Nephron progenitor cell (in vitro differentiated cells): ENCODE measurements at places on chromosomes 7 and 10.

- no peak for DNase-seq
Observed at GRCh38 chr10:37490266-37490665, 364.9 kb downstream of the ANKRD30A start.

- DNase-seq, result no peak
Observed at GRCh38 chr7:5629941-5630340, 151.5 kb downstream of the RNF216 start.

DNA sequence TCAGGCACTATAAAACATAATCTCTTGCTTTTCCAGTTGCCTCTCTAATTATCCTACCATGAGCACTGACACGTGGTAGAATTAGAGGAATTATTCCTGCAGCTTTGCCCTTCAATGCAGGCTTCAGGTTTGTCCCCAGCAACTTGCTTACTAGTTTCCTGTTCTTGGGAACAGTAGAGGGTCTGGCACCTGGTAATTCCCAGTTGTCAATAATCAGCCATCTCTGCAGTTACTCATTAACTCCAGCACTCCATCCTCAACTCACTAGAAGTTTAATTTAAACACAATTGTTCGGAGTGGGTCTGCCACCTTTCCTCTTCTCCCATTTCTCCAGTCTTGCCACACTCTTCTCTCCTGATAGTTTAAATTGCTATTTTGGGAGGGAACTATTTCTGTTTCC, 324.3 kb upstream of the KIAA1217 start:
- no peak for DNase-seq

DNA sequence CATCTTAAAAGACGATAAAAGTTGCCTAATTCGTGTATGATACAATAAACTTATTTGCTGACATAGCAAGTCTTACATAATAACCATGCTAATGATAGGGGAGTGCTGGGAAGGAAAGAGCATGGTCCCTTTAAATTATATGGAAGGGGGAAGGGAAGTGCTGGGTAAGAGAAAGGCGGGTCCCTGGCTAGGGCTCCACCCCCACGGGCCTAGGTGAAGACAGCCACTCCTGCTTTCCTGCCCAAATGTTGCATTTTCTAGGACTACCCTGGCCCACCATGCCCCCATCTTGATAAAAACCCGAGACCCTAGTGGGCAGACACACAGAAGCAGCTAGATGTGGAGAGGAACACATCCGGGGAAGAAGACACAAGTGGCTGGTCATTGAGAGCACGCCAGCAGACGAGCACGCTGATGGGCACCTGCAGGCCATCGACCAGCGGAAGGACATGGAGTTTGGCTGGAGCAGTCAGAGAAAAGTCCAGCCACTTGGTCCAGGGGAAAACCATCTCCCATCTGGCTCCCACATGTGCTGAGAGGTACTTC, 328.7 kb downstream of the ARL4A start:
- DNase-seq, result no peak

DNA sequence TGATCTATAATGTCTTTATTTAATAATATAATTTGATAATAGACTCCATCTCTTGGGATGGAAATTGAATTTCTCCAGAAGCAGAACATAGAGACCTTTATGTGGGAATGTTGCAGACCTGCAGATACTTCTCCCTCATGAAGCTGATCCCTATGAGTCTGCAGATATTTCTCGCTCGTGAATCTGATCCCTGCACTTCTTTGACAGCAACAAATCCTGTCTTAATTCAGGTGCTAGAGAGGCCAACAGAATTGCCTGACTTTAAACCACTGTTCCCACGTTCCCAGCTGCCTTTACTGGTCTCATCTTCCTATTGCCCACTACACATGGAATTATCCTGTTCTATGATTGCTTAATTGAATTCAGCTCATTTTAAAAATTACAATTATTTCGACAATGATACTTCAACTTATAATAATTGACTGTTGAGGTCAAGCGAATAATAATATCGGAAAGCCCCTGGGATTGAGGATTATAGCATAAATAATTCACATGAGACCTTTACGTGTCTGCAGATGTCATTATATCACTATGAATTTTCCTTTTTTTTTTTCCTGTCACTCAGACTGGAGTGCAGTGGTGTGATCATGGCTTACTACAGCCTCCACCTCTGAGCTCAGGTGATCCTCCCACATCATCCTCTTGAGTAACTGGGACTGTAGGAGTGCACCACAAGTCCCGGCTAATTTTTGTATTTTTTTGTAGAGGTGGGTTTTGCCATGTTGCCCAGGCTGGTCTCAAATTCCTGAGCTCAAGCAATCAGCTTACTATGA, 486.4 kb upstream of the ADARB2 start:
- DNase-seq, result no peak

GRCh38 chr7:105346593-105347322, 42.0 kb downstream of the SRPK2 start:
- DNase-seq, result no peak

- no peak for DNase-seq
Observed at GRCh38 chr10:28593811-28594210, 60.9 kb downstream of the WAC start.

DNA sequence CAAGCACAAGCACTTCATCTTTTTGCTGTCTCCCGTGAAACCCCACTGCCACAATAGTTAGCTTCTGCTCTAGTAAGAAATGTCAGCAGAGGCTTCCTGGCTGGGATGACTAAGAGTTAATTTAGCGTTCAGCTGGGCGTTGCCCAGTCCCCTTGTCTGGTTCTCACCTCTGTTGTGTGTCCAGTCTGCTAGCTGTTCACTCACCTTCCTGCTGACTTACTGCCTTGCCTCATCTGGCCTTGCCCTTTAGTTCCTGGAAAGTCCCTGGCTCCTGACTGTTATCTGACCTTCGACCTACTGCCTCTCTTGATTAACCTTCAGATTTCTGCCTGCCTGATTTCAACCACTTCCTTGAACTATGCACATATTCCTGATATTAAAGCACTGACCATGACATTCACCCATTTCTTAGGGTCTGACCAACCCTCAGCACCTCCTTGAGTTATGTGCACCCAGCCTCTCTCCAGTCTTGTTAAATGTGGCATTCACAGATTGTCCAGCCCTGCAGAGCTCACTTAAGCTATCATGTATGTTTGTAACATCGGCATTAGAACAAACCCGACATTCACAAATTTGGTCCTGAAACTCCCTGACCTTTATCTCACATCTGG, 30.3 kb downstream of the C7orf33 start:
- DNase-seq, result no peak

DNA sequence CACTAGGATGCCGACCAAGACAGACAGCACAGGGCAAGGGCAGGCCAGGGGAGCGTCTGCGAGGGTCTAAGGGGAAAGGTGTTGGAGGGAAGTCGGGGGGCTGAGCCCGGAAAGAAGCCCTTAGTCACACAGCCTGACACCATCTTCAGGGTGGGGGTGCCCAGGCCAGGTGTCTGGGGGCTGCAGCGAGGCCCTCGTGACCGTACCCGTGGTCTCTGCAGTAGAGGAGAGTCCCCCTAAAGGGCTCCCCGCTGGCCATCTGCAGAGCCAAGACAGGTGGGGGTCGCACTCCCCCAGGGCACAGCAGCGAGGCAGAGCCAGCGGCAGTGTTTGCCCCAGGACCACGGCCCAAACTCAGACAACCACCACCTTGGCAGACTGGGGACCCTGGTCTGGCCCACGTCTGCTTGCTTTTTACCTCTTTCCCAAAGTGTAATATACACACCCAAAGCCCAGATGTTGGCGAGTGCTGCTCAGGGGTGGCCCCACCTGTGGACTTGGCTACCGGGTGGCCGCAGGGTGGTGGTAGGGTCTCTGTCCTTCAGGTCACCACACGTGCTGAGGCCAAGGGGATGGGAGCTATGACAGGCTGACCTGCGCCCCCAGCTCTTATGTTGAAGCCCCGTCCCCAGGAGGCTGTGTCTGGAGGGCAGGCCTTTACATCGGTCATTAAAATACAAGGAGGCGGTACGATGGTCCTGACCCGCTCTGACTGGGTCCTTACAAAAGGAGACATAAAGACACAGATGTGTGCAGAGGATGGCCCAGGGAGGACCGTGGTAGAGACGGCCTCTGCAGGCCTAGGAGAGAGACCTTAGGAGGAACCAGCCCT, 107.4 kb downstream of the DNAJB6 start:
- DNase-seq, result no peak
